Endothelial cell of umbilical vein (primary cell): ENCODE measurements at places on chromosomes 6 and 20.
A peak's percentile ranks its signal among the peaks of the same experiment; 100 is the strongest.

- DNase-seq, result peak; percentile 47
Observed at GRCh38 chr6:12071064-12071615, 59.0 kb downstream of the HIVEP1 start.

GRCh38 chr20:51687108-51687507 lies 81.1 kb downstream of the ATP9A start:
- no peak for DNase-seq

DNA sequence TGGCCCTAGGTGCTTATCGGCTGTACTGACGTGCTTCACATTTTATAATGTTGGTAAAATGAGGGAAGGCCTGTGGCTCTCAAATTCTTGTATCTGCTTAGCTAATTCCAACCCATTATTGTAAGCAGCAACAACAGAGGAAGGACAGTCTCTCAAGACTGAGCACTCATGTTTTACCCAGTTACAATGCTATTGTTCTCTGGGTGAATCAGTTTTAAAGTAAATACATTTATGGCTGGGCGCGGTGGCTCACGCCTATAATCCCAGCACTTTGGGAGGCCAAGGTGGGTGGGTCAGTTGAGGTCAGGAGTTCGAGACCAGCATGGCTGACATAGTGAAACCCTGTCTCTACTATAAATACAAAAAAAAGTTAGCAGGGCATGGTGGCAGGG lies 194.6 kb downstream of the PRKN start:
- DNase-seq, result no peak

DNA sequence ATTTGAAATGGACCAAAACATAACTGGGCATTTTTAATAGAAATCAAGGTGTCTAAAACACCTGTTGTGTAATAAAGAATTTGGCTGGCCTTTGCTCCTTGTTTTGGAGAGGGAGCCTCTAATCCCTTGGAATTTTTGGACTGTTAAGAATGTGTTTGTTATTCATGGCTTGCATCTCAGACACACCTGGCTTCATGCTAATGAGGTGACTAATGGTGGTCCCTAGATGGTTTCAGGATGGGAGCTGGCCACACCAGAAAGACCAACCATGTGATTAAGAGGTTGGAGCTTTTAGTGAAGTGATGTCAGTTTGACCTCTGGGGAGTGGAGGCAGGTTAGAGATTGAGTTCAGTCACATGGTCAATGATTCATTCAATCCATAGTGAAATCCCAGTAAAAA lies 328.4 kb downstream of the DHX35 start:
- DNase-seq, result no peak

GRCh38 chr6:18011287-18011686 lies 23.9 kb upstream of the KIF13A start:
- DNase-seq, result no peak

- DNase-seq, result peak; percentile 2
Observed at GRCh38 chr6:84361372-84362192, 134.1 kb upstream of the CEP162 start.

DNA sequence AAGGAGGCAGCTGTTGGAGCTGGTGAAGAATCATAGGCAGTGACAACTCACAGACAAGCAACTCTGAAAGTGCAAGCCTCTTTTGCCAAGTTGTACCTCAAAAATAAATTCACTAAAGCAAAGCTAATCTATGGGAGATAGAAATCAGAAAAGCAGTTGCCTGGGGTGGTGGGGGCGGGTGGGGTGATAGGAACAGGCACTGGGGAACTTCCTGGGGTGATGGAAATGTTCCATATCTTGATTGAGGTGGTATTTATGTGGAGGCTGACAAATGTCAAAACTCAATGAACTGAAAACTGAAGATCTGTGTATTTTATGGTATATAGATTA lies 52.4 kb downstream of the ATP9A start:
- no peak for DNase-seq

- no peak for DNase-seq
Observed at GRCh38 chr6:105981002-105981887, 104.9 kb upstream of the PRDM1 start.

DNA sequence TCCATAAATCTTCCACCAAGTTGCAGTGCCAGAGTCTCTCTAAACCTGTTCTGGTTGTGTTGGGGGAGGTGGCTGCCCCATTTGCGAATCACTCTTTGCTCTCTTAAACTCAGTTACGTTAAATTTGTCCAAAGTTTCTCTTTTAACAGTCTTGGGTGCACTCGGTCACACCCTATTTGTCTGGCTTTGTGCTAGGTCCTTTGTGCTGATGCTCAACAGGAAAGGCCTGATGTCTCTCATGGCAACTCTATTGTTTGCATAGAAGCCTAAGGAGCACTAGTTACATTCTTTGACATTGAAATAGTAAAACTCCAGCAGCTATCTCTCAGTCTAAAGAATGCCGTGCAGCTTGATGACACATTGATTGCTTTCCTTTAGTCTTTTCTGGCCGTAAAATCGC lies 105.1 kb downstream of the TRMT11 start:
- no peak for DNase-seq

GRCh38 chr6:41878246-41878645 lies 16.9 kb downstream of the USP49 start:
- no peak for DNase-seq

GRCh38 chr20:63452821-63453523 lies 19.5 kb downstream of the KCNQ2 start:
- no peak for DNase-seq

DNA sequence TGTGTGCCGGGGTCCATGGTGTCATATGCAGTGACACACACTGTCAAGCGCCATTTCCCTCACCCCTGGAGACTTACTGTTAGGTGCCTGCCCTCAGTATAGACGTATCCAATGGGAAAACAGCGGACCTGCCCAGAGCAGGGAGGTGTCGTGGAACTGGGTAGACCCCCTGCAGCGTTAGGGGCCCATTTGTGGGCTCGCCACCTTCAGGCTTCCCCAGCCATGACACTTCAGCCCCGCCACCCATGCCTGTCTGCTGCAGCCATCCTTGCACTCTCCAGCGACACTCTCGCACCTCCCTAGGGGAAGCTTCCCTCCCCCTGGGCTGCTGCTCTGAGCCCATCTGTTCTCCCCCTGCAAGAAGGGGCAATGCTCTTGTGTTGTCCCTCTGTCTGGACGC lies 43.2 kb downstream of the STK35 start:
- no peak for DNase-seq

DNA sequence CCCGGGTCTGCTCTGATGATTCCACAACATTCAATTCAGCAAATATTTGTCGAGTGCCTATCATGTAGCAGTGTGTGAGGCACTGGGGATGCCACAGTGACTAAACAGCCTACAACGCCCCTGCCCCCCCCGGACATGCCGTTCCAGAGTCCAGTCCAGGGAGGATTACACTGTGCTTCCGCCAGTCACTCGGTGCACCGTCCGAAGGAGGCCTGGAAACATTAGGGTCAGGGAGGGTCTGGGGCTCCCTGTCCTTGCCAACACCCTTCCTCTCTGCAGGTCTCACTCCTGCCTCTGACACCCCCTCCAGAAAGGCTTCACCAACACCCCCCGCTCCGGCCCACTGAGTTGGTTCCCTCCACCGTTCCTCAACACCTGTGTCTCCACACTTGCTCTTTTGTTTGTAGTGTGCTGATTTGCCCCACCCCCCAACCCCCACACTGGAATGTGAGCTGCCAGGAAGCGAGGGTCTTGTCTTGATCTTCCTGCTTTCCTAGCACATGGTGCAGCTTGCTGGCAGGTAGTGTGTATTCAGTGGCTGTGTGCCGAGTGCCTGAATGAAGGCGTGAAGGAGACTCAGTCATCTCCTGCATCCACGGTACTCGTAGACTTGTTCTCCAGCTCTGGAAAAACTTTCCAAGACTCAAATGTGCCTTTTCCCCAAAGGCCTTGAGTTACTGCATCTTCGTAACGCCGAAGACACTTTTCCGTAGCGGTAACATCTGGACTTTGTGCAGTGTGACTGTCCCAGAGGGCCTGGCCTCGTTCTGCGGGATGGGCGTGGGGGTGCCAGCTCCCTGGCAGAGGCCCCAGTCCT lies 150.4 kb downstream of the ZDHHC14 start:
- peak; percentile 77 for DNase-seq

- no peak for DNase-seq
Observed at GRCh38 chr6:30884521-30885480, 482 bp downstream of the DDR1 start.

- DNase-seq, result no peak
Observed at GRCh38 chr6:160357088-160357487, 8.9 kb downstream of the SLC22A3 start.

GRCh38 chr20:31699801-31700728 lies 22.6 kb downstream of the BCL2L1 start:
- no peak for DNase-seq

GRCh38 chr6:138817799-138818198 lies 21.9 kb downstream of the ECT2L start:
- peak; percentile 56 for DNase-seq

DNA sequence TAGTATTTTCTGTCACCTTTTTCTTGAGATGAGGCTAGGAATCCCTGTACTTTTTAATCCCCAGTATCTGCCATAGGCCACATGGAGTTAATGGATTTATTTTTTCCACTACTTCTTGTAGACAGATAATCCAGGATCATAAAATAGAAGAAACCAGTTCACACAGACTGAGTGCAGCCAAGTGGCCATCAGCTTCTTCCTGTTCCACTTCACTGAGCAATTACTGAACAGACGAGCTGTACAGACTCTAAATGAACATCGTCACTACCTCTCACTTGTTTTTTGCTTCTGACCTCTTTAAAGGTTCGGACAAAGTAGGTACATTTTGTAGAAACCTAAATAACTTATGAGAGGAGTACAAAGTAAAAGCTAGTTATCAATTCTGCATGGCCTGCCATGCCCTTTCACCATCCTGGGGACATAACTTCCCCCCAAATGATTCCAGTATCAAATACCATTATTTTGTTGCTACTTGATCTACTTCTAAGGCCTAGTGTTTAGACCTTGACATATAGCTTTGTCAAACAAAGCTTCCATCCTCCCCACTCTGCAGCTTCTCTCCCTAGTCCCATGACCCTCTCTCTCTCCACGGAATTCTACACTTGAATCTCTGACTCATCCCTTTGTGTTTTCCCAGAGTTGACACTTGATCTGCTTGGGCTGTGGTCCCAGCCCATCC lies 34.4 kb upstream of the ARHGAP18 start:
- DNase-seq, result peak; percentile 75

DNA sequence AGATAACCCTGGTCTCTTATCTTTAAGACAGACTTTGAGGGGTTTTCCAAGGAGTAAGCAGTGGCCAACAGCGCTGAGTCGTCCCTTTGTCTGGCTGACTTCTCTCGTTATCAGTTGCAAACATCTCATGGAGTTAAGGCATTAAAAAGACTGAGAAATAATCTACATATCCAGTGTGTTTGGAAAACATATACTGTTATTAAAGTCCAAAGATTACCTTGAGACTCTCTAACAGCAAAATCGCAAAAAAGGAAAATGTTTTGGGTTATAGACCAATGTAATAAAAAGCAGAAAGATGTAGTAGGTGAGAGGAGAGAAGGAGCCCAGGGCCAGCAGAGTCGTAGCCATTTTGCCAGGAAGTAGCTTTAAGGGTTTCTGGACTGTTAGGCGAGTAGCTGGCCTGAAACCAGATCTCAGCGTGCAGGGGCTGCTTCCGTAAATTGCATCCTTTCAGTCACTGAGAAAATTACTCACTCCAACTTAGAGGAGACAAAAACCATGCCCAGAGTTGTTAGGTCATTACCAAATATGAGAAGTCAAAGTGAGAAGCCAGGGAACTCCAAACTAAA lies 24.6 kb downstream of the MYLK4 start:
- peak; percentile 68 for DNase-seq

- DNase-seq, result no peak
Observed at GRCh38 chr6:126268092-126268491, 71.8 kb upstream of the CENPW start.

GRCh38 chr6:48961781-48962415 lies 501.2 kb downstream of the MMUT start:
- no peak for DNase-seq

DNA sequence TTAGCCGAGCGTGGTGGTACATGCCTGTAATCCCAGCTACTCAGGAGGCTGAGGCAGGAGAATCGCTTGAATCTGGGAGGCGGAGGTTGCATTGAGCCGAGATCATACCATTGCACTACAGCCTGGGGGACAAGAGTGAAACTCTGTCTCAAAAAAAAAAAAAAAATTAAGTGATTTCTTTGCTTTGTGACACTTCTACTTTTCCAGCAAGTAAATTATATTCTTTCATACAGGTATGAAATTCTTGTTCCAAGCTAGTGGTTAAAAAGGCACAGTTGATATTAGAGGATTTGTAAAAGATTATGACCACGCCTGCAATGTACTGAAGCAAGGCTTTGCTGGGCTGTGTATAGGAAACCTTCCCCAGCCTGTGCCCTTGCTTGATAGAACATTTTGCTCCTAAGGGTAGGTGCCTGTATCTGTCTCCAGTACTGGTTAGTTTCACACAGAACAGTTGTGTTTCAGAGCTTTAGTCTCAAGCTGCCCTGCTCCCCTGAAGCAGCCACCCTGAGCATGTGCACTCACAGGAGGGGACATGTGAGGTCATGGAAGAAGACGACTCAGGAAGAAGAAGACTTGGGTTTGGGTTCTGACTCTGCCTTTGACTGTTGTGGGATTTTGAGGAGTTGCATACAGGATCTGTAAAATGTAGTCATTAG lies 10.2 kb downstream of the PTPN1 start:
- DNase-seq, result no peak

GRCh38 chr6:14616656-14617055 lies 499.1 kb downstream of the CD83 start:
- no peak for DNase-seq

DNA sequence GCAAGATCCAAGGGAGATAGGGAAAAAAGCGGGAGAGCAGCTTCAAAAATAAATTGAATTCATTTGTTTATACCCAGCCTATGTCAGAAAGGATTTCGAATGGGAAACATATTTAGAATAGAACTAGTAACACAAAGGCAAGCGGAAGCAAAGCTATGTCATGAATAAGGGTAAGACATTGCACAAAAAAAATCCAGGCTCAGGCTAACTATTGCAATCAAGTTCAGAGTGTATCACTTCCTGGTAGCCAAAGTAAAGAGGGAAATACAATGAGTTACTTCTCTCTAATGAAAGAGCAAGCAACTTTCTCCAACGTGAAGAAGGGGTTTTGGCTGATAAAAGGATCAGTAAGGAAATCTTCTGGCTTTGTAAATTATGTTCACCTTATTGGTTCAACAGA lies 212.8 kb downstream of the ZMYND8 start:
- no peak for DNase-seq

- DNase-seq, result peak; percentile 45
Observed at GRCh38 chr6:112016320-112016719, 37.6 kb upstream of the CCN6 start.

DNA sequence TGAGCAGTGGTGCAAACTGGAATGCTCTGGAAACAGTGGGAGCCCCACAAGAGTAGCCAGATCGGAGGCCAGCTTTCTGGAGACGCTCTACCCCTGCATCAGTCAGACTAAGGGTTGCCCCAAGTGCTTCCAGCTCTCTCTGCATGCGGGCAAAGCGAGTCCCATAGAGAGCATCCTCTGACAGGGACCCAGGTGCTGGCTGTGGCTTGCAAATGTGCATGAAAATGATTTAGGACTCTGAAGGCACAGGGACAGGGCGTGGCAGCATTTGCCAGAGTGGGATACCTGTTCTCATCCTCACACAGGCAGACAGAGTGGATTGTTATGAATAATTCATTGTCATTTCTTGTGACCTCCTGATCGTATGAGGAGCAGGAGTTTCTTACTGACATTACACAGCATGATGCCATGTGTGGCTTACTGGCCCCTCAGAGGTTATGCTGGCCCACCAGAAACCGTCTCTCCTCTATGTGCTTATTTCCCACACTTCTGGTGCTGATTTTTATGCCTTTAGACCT lies 10.3 kb downstream of the RIN2 start:
- DNase-seq, result no peak

GRCh38 chr6:139877828-139878405 lies 503.5 kb upstream of the CITED2 start:
- DNase-seq, result no peak
